Osteocyte (in vitro differentiated cells): ENCODE measurements at places on chromosomes 2 and 18. TPM values are rescaled to one million over a fixed set of nuclear protein-coding genes. Genes with fewer than 3 reads are reported as not detected.

DNA sequence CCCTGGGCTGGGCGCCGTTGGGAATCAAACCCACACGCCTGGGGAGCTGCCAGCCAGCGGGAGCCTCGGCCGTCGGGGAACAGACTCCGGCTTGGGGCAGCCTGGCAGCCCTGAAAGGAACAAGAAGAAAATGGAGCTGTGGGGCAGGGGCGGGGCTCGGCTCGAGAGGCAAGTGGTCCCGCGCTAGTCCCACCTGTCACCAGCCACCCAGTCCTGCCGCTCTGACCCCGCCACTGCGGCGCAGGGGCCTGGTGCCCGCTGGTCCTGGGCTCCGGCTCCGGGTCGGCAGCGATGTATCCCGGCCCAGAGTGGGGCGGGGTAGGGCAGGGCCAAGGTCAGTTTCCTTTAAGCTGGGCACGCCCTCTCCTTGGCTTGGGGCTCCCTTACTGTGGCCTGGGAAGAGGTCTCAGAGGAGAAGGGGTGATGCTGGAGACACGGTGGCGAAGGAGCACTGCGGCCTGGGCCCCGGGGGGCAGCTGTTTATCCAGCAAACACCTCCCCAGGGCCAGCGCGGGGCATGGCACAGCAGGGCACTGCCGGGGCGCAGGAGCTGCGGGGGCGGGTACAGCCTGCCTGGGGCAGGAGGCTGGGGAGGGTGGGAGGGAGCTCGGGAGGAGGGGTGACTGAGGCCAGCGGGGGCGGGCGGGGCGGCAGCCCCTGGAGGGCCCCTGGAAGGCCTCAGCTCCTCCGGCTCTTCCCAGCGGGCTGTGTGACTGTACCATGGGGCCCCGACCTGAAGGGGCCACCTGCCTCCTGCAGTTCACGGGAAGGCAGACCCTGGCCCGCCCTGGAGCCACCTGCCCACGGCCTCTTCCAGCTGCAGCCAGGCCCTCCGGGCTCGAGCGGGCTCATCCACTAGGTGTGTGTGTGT lies 15.6 kb downstream of the ODC1 start:
- no peaks in the 10 kb centered on the region for H3K27me3 ChIP-seq
- DNase-seq, result no peak
- H3K4me1 ChIP-seq, result peaks cover 21% of the 10 kb centered on the region
- no peak overlapping the region for H3K27ac ChIP-seq
- no peak overlapping the region for H3K4me3 ChIP-seq

GRCh38 chr2:190847504-190848081 lies 33.0 kb upstream of the GLS start:
- H3K36me3 ChIP-seq, result no peaks in the 10 kb centered on the region
- peaks cover 11% of the 10 kb centered on the region for H3K4me1 ChIP-seq
- no peaks in the 10 kb centered on the region for H3K27me3 ChIP-seq
- H3K4me3 ChIP-seq, result no peak overlapping the region

DNA sequence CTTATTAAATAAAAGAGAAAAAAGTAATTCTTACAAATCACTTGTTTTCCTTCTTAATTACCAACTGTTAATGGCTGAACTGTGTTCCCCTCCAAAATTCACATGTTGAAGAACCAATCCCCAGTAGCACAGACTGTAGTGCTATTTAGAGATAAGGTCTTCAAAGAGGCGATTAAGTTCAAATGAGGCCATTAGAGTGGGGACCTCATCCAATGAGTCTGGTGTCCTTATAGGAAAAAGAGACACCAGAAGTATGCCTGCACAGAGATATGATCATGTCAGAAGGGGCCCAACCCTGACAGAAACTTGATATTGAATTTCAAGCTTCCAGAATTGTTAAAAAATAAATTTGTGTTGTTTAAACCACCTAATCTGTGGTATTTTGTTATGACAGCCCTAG lies 89.8 kb downstream of the MEMO1 start:
- no peak overlapping the region for H3K27ac ChIP-seq
- no peaks in the 10 kb centered on the region for H3K4me1 ChIP-seq
- H3K4me3 ChIP-seq, result no peak overlapping the region
- peaks cover 24% of the 10 kb centered on the region for H3K36me3 ChIP-seq
- no peaks in the 10 kb centered on the region for H3K27me3 ChIP-seq

DNA sequence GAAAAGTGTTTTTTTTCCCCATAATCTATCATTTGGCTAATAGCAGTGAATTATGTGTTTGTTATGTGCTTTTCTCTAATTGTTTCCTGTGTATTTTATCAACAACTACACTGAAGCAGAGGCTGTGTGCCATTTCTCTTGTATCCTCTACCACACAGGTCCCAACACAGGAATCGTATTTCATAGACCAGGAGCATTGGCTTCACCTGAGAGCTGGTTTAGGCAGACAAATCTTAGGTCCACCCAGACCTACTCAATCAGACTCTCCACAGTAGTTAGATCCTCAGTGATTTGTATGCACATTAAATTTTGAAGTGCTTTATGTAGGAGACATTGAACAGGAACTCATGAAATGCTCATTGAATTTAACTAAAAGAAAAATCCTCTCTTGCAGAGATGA lies 109.2 kb downstream of the FSHR start:
- no peak overlapping the region for H3K4me3 ChIP-seq
- H3K27ac ChIP-seq, result no peak overlapping the region
- no peaks in the 10 kb centered on the region for H3K4me1 ChIP-seq
- DNase-seq, result no peak

- no peaks in the 10 kb centered on the region for H3K4me1 ChIP-seq
- H3K36me3 ChIP-seq, result no peaks in the 10 kb centered on the region
- H3K27me3 ChIP-seq, result no peaks in the 10 kb centered on the region
- no peak overlapping the region for H3K27ac ChIP-seq
- no peak overlapping the region for H3K4me3 ChIP-seq
These were observed 38.0 kb downstream of the AKAIN1 start for GRCh38 chr18:5159080-5159479.

DNA sequence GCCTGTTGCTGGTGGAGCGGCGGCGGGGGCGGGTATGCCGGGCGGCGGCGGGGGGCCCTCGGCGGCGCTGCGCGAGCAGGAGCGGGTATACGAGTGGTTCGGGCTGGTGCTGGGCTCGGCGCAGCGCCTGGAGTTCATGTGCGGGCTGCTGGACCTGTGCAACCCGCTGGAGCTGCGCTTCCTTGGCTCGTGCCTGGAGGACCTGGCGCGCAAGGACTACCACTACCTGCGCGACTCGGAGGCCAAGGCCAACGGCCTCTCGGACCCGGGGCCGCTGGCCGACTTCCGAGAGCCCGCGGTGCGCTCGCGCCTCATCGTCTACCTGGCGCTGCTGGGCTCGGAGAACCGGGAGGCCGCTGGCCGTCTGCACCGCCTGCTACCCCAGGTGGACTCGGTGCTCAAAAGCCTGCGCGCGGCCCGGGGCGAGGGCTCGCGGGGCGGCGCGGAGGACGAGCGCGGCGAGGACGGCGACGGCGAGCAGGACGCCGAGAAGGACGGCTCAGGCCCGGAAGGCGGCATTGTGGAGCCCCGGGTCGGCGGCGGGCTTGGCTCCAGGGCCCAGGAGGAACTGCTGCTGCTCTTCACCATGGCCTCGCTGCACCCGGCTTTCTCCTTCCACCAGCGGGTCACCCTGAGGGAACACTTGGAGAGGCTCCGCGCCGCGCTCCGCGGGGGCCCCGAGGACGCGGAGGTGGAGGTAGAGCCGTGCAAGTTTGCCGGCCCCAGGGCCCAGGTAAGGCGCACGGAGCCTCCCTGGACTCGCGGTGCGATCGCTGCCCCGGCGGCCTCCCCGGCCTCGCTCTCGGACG lies 1.0 kb downstream of the ZCCHC2 start:
- no peak for DNase-seq
- H3K27ac ChIP-seq, result peak overlapping the region; percentile 89
- H3K4me1 ChIP-seq, result peaks cover 22% of the 10 kb centered on the region

Gene ALK
- not detected in 2 replicates for total RNA-seq
